ENCODE measurements at places on chromosomes 13 and 19.
A peak's percentile ranks its signal among the peaks of the same experiment; 100 is the strongest.

DNA sequence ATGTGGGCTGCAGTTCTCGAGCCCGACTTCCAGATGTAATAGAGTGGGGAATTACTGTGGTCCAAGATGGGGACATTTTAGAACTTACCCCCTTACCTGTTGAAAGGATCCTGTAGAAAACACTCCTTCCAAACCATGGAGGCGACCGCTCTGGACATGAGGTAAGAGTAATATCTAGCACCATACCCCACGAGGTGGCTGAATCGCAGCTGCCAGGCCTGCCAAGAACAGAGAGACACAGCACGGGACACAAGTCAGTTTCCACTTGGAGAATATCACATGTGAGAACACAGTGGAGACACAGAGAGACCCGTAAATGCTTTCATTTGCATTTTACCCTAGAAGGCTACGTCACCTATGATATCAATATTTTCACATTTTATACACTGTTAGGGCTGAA lies 129.2 kb downstream of the MIPEP start:
- no peak for DNase-seq

- DNase-seq: peak; percentile 22
These were observed 41.4 kb upstream of the SERP2 start for GRCh38 chr13:44331912-44332851.

GRCh38 chr19:42150911-42151361 lies 18.7 kb upstream of the POU2F2 start:
- DNase-seq: no peak

- peak; percentile 98 for DNase-seq
These were observed 1.2 kb upstream of the GPX4 start for GRCh38 chr19:1102407-1103131.

DNA sequence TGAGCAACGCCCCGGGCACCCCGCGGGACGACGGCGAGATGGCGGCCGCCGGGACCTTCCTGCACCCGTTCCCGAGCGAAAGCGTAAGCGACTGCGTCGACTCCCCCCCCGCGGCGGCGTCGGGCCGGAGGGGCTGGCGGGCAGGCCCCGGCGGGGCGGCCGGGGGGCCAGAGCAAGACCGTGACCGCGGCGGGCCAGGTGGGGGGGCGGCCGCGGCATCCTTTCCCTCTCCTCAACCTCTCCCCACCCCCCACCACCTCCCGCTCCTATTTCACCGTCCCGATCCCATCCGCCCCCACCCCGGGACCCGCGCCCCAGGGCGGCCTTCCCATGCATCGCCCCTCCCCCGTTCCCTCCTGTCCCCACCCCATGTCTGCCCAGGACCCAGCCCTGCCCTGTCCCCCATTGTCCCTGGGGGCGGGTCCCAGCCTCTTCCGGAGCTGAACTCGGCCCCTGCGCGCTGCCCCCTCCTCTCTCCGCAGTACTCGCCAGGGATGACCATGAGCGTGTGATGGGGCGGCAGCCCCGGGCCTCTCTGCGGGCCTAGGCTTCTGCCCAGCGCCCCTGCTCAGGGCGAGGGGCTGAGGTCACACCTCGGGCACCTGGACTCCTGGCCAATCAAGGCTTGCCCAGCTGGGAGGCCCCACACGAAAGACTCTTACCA lies 4.1 kb downstream of the ISYNA1 start:
- no peak for DNase-seq

GRCh38 chr13:51944428-51944827 lies 66.8 kb downstream of the ATP7B start:
- no peak for DNase-seq

- DNase-seq: peak; percentile 78
These were observed 263.0 kb downstream of the KLF12 start for GRCh38 chr13:73870970-73871935.

DNA sequence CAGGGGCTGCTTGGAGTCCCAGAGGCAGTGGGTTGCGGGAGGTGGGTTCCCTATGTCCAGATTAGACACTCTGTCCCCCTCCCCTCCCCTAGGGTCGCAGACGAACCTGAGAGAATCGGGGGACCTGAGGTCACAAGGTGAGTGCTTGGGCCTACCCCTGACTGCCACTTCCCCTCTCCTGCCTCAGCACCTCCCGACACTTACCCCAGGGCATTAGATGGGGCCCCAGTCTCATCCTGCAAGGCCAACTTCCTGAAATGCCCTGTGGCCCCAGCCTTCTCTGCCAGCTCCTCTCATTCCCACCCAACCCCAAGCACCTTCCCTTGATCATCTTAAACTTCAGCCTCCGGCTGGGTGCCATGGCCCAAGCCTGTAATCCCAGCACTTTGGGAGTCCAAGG lies 23.0 kb downstream of the CKM start:
- no peak for DNase-seq

DNA sequence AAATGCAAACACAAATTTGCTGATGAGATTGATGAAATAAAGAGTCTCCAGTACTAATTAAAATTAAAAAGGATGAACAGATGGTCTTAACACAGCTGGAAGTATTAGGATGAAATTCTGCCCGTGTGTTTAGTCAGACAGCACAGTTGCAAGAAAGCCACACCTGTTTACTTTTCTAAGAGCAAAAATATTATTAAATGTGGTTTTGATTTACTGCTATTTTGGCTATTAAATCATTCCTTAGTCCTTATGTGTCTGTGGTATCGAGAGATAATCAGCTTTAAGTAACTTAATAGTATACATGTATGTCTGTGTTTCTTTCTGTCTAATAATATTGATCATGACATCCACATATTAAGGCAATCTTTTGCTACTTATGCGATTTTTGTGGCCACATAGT lies 494.9 kb downstream of the GPC6 start:
- DNase-seq: no peak

DNA sequence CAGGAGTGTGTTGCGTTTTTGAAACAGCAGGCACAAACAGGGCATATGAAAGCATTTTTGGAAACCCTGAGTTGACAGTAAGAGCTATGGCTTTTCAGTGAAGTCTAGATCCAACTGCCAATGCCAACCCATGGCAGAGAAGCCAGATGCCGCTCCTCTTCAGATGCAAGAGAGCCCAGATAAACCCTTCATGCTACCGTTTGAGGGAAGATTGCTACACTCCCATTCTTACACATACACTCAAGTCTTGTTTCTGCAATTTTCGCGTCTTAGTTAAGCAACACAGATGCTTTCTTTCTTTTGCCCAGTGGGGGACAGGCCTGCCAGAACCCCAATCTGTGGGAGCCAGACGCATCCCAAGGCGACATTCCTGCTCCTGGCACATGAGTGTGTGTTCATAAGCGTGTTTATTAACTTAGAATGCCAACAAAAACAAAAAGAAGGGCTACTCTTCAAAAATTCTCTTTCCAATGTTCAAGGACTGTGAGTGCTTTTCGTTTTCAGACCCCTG lies 10.4 kb downstream of the BORCS8 start:
- DNase-seq: no peak

All from HCEC 1CT (cell line).